CD4-positive, alpha-beta T cell treated with Interferon gamma for 1 hour (primary cell): ENCODE measurements at places on chromosomes 12 and 14.

DNA sequence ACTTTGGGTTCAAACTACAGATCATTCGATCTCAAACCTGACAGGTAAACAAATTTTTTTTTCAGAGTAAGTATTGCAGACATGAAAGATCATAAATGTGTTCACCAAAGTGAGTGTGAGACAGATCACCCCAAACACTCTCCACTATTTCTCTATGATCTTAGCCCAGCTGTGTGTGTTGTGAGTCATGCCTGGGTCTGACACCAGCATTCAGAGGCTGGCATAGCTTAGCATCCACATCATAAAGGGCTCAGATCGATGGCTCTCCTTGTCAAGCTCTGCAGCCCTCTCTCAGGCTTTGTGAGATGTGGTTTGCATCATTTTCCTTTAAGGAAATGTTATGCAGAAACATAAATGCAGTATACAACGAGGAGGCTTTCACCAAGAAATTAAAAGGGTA, 164.9 kb downstream of the ETV6 start:
- DNase-seq = no peak

- DNase-seq = no peak
These were observed 200.0 kb downstream of the FOXG1 start for GRCh38 chr14:28966416-28967233.

DNA sequence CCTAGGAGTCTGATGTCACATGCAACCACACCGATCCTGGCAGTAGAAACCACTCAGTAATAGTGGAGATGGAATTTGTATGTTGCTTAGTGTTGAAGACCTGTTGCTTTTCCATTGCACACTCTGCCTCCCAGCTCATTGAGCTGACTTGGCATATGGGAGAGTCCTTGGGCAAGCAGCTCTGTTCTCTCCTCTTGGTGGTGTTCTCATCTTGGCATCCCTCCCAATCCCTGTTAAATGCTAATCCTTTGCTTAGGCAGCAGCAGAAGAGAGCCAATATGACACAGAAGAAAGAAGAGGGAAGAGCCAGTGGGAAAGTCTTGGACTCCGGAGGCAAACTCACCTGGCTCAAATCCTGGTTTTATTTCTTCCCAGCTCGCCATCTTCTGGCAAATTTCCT, 178.0 kb upstream of the CAND1 start:
- no peak for DNase-seq

GRCh38 chr12:30019366-30020140, 235.8 kb upstream of the TMTC1 start:
- no peak for DNase-seq

GRCh38 chr14:34355584-34356263, 106.3 kb downstream of the SPTSSA start:
- no peak for DNase-seq

DNA sequence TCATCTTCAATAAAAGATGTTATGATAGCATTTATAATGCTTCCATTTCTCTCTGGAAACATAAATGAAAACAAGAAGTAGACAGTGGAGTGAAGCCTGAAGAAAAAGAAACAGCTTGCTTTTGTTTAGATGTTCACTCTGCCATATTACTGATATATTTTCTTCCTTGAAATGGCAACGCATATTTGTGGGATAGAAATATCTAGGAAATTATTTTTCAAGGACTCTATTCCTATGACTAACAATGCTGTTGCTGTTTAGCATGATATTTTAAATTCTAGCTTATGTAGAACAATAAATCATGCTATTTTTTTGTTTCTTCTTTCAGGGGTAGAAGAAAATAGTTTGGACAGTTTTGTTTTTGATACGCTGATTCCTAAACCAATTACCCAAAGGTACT, 359.0 kb downstream of the NAV3 start:
- DNase-seq = no peak

GRCh38 chr14:68359837-68360552, 432.9 kb downstream of the ZFP36L1 start:
- no peak for DNase-seq

- DNase-seq = no peak
These were observed 1.1 kb downstream of the GXYLT1 start for GRCh38 chr12:42143452-42144157.

- DNase-seq = no peak
These were observed 58.2 kb downstream of the GALNT9 start for GRCh38 chr12:132270969-132271754.

DNA sequence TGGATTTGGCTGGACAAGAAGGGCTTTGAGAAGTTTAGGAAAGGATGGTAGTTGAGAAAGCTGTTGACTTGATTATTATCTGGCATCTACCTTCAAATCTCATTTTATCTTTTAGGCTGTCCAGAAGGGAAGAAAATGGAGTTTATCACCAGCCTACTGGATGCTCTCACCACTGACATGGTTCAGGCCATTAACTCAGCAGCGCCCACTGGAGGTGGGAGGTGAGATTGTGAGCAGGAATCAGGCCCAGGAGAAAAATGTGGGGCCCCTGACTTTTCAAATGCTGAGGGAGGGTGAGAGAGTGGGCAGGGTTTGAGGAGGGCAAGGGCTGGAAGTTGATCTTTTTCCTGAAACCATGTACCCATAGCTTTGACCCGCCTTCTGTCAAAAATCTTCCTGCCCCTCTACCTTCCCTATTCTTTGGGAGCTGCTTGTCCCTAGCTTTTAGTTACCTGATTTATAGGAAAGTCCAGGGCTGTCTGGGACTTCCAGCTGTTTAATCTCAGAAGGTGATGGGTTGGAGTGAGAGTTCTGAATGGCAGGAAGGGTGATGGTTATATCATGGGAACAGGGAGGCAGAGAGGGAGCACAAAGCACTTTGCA, 134.2 kb downstream of the SMOC1 start:
- DNase-seq = no peak
